ENCODE measurements at places on chromosomes 1 and 21. TPM values are rescaled to one million over a fixed set of nuclear protein-coding genes. Genes with fewer than 3 reads are reported as not detected.

- DNase-seq, result no peak
Measured at GRCh38 chr1:101154547-101154946, 82.3 kb upstream of the S1PR1 start.

GRCh38 chr1:113190930-113191329, 117.9 kb downstream of the LRIG2 start:
- DNase-seq, result no peak

DNA sequence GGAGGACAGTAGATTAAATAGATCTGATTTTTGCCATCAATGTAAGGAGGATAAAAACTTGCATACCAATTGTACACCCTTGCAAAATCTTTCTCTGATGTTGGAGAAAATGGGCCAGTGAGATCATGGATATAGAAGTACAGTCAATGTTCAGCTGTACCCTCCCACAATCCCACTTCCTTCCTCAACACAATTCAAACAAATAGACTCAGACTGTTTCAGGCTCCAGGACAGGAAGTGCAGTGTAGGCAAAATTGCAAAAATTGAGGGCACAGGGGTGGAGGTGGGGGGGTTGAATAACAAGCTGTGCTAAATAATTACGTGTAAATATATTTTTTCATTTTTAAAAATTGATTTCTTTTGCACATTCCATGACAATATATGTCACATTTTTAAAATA, 3.9 kb upstream of the IFI44 start:
- no peak for DNase-seq

- no peak for DNase-seq
Measured at GRCh38 chr1:11328444-11328843, 55.4 kb downstream of the UBIAD1 start.

DNA sequence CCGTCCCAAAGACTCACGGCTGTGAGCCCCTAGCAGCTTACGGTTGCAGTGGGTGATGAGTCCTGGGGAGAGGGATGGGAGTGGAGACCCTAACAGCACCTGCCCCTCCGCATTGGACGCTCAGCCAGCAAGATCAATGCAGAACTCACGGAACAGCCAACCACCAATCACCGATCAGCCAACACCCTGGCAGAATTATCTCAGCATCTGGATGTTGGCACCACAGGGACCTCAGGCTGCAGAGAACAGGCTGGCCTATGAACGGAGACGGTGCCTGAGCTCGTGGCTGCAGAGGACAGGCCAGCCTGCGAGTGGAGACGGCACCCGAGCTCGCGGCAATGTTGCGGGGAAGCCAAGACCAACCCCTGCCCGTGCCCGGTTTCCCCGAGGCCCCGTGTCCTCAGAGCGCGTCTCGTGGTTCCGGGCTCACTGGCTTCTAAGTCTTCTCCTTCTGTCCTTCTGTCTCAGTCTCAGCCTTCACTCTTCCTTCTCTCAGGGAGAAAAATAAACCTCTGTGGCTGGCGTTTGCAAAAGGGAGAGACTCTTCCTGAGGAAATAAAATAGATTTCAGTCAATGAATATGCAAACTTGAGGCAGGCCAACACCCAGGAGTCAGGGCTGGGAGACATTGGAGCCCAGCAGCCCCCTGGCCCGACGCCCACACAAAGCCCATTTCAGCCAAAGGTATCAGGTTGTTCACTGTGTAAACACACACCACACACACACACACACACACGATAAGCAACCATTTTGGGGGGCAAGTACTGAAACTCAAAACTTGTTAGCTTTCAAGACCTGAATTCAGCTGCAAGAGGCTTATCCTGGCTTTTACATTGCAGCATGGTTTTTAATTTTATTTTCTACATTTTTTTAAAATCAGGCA, 67.8 kb downstream of the SIK1 start:
- DNase-seq, result no peak

GRCh38 chr1:7426780-7427604, 344.1 kb upstream of the VAMP3 start:
- DNase-seq, result no peak

- DNase-seq, result no peak
Measured at GRCh38 chr1:69836971-69837636, 269.4 kb downstream of the LRRC7 start.

DNA sequence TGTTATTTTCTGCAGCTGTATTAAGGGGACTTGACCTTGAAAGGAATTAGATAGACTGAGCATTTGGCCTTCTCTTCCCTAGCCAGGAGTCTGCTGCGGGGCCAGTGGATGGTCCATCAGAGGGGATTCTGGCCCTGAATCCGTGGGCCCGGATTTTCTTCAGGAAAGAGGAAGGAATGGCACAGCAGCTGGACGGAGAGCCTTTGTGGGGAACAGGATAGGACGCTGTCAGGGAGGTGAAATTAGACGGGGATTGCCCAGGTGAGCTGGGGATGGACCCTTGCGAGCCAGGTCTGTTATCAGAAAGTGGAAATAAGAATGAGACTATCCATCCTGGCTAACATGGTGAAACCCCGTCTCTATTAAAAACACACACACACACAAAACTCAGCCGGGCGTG, 1.7 kb upstream of the C2CD2 start:
- no peak for DNase-seq

GRCh38 chr1:25875154-25875855, at the start of gene PAQR7:
PAQR7 (minus strand) TSS chr1:25875708; CDS start chr1:25863839, 11,869 bp downstream.
- peak; percentile 72 for DNase-seq

GRCh38 chr1:83625646-83626045, 373.3 kb downstream of the TTLL7 start:
- DNase-seq, result no peak

DNA sequence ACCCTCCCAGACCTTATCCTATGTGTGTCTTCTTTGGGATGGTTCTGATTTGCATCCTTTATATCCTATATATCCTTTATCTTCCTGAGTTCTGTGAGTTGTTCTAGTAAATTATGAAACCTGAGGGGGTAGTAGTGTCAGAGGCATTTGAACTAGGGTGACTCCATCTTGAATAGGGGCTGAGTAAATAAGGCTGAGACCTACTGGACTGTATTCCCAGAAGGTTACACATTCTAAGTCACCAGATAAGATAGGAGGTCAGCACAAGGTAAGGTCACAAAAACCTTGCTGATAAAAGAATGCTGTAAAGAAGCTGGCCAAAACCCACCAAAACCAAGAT, 50.6 kb downstream of the SUSD4 start:
- no peak for DNase-seq

GRCh38 chr1:30303387-30303786, 420.0 kb downstream of the MATN1 start:
- no peak for DNase-seq

The COA6 gene
- 63.8 TPM for total RNA-seq

The CACNA1S gene
- not detected for total RNA-seq

The LCE2B gene
- total RNA-seq, result not detected

The FGR gene
- 0.17 TPM for total RNA-seq

The GUCA2A gene
- not detected for total RNA-seq
